ENCODE measurements at places on chromosomes 12 and 14. TPM values are rescaled to one million over a fixed set of nuclear protein-coding genes. Genes with fewer than 3 reads are reported as not detected.

Gene ZC3H10
- polyA plus RNA-seq = 6.5 TPM

Gene KRT7
- 51.2 TPM for polyA plus RNA-seq

Gene HSPA2
- 27.1 TPM for polyA plus RNA-seq

Gene INSM2
- 0.05 TPM for polyA plus RNA-seq

Gene COCH
- 6.9 TPM for polyA plus RNA-seq

Gene RPL10L
- not detected for polyA plus RNA-seq

Gene NDUFA9
- 117 TPM for polyA plus RNA-seq

Gene MYF5
- polyA plus RNA-seq = not detected

Gene IPO8
- 62.7 TPM for polyA plus RNA-seq

- no peak for DNase-seq
Measured at GRCh38 chr12:16121953-16122352, 155.5 kb downstream of the SLC15A5 start.

DNA sequence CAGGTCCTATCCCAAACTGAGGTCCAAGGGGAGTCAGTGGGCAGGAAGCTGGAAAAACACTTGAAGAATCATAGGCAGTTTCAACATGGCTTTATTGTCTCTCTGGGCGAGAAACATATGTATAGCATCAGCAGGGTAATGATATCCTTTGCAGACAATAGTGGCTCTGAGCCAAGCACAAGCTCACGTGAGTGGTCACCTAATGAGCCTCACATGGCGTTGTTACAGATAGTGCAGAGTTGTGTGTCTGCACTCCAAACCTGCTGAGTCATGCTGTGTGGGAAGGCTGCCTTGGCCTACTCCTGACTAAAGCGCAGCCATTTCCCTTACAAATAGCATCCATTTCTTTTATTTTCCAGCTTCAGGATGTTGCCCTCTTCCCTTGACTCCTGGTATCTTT, 105.2 kb upstream of the SYT1 start:
- DNase-seq = no peak

DNA sequence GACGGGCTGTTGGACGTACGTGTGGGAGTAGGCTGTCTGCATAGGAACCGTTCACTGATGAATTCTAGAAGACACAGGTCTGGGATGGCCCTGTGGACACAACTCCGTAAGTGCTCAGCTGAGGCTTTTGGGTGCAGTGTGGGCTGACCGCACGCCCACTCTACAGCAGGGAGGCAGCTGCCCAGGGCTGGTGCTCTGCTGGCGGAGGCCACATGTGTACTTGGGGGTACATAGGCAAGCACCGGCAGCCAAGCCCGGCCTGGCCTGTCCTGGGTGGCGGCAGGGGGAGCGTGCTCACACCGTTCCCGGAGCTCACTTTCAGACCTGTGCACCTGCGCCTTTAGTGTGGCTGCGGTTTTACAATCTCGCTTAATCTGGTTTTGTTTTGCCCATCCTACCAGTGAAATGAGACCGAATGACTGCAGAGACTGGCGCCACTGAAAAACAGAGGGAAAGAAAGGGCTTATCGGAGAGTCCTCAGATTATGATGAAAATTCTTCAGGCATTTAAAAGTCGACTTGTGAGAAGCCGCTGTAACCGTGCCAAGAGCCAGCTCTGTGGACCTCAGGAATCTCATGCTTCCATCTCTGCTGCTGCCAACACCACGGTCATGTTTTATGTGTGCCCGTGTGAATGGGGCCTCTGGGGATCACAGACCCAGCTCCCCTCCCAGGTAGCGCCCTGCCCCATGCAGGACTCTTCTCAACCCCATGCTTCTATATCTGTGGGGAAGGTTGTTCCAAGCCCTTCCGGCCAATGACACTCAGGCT, 45.8 kb downstream of the SSH1 start:
- no peak for DNase-seq

DNA sequence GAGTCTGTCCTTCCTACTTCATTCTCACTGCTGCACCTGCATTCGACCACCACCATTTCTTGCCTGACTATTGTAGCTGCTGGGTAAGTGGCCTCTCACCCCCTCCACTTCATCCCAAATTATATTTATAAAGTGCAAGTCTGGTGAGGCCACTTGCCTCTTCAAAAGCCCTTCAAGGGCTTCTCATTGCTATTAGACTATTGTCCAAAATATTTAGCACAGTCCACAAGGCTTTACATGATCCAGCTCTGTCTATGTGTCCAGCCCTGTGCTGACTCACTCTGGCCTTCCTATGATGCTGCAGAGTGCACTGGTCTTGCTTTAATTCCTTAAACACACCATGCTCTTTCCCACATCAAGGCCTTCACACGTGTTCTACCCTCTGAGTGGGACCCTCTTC, 46.0 kb downstream of the PAH start:
- DNase-seq = no peak

DNA sequence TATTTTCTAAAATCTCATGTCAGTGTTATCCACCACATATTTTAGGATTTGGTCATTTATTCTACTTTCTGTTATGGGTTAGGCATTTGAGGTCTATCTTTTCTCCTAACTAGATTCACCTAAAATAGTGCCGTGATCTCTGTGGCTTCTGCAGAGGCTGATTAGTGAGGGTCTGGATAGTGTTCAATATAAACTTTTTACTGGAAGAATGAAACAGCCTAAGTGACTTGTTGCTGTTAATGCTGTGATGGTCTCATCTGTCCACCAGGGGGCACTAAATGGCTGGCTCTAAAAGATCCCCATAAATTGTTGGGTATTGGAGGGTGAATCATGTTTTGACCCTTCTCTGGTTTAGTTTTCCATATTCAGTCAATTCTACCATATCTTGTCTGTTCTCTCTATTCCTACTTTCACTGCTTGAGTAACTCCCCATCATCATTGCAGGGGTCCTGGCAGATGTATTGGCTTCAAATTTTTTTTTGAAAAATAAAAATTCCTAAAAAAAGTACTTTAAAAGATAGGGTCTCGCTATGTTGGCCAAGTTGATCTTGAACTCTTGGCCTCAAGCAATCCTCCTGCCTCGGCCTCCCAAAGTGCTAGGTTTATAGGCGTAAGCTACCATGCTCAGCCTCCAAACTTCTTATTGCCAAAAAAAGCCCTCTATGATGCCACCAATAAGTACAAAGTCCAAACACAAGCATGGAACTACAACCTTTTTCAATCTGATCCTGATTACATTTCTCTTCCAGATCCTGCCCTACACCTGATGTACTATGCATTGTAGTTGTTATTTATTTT, 6.9 kb downstream of the PABPN1 start:
- DNase-seq = no peak

DNA sequence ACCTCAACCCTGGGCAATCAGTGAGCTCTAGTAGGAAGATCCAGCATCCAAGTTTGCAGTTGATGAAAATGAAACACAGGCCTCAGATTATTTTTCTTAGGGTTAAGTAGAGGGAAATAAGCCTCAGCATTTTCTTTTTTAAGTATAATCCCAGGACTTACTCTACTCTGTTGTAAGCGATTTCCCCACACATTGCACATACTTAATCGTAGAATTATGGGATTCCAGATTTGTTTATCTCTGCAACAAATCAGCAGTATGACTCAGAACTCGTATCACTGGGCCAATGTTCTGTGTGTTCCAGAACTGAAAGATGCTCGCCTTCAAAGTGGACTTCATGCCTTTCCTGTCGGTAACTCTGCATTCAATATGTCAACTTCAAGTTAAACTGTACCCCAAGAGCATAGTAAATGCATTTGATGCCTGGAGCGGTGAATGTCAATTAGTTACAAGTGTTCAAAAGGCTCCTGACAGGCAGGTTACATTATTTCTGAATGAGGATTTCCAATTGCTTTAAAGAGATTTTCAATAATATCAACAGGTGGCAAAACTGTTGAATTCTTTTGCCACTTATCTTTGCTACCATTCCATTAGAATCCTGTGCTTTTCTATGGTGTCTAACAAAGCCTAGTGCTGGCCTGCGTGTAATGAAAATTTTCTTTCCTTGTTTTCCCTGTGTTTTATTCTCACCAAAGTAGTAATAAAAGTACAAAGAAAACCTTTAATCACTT, 323.8 kb upstream of the SYT1 start:
- DNase-seq = no peak

DNA sequence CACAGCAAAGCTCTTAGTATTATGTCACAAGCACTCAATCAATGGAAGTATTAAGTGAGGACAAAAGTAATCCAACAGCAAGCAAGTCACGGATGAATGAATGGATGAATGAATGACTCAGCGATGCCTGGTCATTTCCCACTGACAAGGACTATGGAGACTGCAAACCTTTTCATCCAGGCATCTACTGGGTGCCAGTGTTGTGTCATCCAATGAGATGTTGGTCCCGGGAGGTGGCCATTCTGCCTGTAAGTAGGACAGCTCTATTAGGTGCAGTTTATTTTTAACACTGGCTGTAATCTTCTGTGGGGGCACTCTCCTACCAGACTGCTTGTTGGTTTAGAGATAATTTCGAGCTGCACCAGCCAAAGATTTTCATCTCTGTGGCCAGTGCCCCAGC, 39.4 kb downstream of the STAB2 start:
- DNase-seq = no peak

- no peak for DNase-seq
Measured at GRCh38 chr12:62919838-62920237, 15.1 kb downstream of the PPM1H start.

DNA sequence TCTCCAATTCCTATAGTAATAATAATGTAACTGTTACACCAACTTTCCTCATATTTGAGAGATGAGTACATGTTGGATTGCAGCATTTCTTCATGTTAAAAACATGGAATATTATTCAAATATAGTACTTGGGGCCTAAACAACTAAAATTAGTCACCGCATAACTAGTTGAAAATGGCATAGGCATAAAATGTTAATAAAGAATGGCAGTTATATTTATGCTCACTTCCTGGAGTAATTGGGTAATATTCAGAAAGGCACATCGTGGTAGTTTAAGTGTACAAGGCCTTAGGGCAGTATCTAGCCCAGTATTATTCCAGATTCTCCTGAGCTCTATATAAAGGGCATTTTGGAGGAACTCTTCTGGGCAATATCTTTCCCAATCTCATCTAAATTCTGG, 46.0 kb downstream of the ERGIC2 start:
- no peak for DNase-seq

- no peak for DNase-seq
Measured at GRCh38 chr14:21098076-21098891, at the start of gene ZNF219. ZNF219 (minus strand) TSS chr14:21098655; CDS start chr14:21093591, 5,064 bp downstream.

DNA sequence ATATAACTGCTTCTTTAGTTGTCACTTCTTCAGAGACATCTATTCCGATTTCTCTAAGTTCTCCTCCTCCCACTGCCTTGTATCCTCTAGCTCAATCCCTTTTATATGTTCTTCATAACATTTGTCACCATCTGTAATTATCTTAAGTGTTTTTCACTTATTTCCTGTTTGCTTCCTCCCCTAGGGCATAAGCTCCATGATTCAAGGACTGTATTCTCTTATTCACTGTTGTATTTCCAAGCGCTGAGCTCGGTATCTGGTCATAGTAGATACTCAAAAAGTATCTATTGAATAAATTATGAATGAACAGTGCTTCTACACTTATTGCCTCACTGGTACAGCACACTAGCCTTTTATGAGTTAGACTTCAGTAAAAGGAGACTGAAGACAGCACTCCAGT, 109.0 kb upstream of the TMPO start:
- no peak for DNase-seq

GRCh38 chr12:10151621-10152020, 20.3 kb downstream of the OLR1 start:
- DNase-seq = no peak

- DNase-seq = no peak
Measured at GRCh38 chr14:66087231-66087630, 398.9 kb upstream of the CCDC196 start.

DNA sequence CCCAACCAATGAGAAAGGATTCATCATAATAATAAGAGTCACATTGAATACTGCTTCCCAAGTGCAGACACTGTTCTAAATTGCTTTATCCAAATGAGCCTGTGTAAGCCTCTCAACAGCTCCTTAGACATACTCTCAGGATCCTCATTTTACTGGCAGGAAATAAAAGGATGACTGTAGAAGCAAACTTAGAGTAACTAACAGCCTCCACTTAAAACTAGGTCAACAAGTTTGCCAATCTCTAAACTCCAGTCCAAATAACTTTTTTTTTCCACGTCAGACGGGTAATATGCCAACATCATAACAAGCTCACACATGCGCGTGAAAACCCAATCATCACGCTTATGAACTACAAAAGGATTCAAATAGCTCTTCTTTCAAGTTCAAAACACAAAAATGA, 15.3 kb upstream of the DPF3 start:
- no peak for DNase-seq

DNA sequence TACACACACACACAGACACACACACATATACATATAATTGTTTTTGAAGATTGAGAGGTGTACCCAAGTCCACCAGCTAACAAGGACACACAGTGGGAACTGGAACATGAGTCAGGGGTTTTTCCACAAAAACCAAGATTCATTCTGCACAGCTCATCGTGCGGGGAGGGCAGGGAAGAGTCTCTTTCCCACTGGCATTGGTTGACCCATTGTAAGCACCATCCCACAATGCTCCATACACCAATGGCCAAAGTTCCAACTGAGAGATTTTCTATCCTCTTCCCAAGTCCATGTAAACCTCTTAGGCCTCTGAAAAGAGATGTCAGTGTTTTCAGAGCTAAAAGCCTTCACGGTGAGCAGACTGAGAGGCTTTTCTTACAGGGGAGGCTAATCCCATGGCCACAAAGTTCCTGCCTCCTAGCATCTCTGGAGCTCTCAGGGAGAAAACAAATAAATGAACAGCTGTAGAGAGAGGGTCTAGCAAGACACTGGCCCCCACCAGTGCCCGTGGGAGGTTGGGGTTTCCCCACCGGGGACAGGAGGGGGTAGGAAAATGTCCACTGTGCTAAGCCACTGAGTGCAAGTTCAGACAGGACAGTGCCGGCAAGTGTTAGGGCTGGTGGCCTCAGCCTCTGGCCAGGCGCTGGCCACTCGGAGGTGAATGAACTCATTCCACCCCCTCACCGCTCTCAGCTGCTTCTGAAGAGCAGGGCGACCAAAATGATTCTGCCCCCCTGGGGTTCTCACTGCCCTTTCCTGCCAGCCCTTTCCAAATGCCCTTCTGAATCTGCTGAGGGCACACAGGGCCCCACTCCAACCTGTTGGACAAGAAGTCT, 21.5 kb upstream of the TC2N start:
- no peak for DNase-seq

DNA sequence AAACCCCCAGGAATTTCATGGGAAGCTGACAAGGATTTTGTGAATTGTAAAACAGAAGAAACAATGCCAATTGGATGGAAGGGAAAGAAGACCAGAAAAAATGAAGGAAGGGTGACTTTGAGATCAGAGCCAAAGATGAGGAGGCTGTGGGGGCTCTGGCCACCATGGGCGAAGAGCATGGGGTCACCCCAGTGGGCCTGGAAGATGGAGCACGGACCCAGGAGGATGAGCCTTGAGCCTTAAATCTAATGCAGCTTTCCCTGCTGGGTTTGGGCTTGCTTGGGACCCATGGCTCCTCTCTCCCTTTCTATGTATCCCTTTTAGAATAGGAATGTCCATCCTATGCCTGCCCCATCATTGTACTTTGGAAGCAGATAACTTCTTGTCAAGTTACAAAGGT, 322.2 kb downstream of the TMEM121 start:
- no peak for DNase-seq

- DNase-seq = no peak
Measured at GRCh38 chr12:84712747-84713146, 199.9 kb downstream of the SLC6A15 start.

Data from left renal pelvis (tissue), 4 donors.